ENCODE measurements at places on chromosomes 12 and 14. TPM values are rescaled to one million over a fixed set of nuclear protein-coding genes. Genes with fewer than 3 reads are reported as not detected.

DNA sequence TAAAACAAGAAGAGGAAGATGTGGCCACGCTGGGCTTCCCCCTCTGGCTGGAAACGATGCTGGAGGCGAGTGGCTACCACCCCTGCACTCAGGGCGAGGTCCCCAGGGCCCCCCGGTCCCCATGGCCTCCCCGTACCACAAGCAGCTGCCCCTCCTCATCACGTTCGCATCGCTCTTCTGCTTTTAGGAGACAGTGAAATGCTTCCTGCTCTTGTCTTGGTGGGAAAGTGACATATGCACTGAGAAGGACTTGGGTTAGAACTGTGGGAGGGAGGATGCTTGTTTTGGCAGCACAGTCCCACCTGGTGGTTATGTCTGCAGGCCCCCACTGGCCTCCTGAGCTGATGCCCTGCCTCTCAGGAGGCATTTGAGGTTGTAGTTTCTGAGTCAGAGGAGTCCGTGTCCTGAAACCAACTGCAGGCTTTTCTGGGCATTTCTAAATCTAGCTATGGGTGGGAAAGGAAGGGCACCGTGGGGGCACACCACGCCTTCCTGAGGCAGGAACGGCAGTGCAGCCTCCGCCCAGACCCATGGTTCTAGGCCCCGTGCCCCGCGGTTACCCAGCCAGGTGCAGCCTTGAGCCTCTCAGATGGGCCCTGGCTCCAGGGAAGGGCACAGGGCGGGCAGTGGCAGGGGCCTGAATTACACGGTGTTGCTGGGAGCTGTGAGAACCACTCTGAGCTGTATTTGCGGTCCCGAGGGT, 139.3 kb downstream of the ADGRD1 start:
- peaks cover 14% of the 10 kb centered on the region for H3K36me3 ChIP-seq
- no peak for DNase-seq
- no peak overlapping the region for H3K27ac ChIP-seq
- H3K4me3 ChIP-seq = no peak overlapping the region

DNA sequence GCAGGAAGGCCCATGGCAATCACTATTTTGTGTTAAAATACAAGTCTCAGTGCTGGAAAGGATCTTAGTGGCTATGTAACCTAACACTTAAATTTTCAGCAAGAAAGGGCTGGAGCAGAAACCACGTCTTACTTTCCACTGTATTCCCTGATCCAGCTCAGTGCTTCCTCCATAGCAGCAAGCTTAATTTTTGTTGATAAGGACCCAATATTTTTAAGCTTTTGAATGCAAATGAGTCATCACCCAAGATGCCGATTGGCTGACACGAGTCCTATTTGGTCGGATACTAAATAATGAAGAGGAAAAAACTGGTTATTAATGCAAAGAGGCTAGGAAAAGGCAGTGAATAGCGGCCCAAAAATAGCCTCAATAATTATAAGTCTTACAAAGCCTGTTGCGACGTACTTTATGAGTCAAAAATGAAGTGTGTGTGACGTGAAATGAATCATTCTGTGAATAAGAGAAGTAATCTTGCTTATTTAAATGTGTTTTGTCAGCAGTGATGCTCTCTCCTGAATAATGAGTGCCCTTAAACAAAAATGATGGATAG, 46.9 kb upstream of the IGF1 start:
- H3K4me1 ChIP-seq = no peaks in the 10 kb centered on the region
- no peak for DNase-seq
- H3K4me3 ChIP-seq = no peak overlapping the region
- no peaks in the 10 kb centered on the region for H3K27me3 ChIP-seq

DNA sequence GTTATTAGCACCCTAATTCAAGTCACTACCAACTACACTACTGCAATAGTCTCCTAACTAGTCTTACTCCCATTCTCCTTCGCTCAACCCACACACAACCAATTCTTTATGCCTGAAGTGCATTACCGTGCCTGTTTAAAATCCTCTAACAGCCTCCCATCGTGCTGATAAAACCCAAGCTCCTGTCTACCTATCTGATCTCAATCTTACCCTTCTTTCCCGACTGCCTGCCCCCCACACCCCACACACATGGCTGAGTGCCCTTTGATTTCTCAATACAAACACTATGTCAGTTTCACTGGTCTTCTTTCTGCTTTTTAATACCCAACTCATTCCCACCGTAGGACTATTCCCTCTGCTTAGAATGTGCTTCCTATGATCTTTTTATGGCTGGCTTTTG, 59.9 kb downstream of the SPPL3 start:
- H3K4me1 ChIP-seq = no peaks in the 10 kb centered on the region
- no peak overlapping the region for H3K4me3 ChIP-seq
- H3K27me3 ChIP-seq = no peaks in the 10 kb centered on the region
- H3K36me3 ChIP-seq = peaks cover 6% of the 10 kb centered on the region

GRCh38 chr12:117071009-117071408, 28.2 kb downstream of the TESC start:
- no peaks in the 10 kb centered on the region for H3K27me3 ChIP-seq
- H3K36me3 ChIP-seq = no peaks in the 10 kb centered on the region
- no peaks in the 10 kb centered on the region for H3K4me1 ChIP-seq
- no peak overlapping the region for H3K27ac ChIP-seq
- DNase-seq = no peak

- no peak overlapping the region for H3K27ac ChIP-seq
- no peaks in the 10 kb centered on the region for H3K4me1 ChIP-seq
- H3K27me3 ChIP-seq = no peaks in the 10 kb centered on the region
- no peak for DNase-seq
- no peak overlapping the region for H3K4me3 ChIP-seq
Measured at GRCh38 chr12:110338754-110339153, 57.7 kb downstream of the ATP2A2 start.

DNA sequence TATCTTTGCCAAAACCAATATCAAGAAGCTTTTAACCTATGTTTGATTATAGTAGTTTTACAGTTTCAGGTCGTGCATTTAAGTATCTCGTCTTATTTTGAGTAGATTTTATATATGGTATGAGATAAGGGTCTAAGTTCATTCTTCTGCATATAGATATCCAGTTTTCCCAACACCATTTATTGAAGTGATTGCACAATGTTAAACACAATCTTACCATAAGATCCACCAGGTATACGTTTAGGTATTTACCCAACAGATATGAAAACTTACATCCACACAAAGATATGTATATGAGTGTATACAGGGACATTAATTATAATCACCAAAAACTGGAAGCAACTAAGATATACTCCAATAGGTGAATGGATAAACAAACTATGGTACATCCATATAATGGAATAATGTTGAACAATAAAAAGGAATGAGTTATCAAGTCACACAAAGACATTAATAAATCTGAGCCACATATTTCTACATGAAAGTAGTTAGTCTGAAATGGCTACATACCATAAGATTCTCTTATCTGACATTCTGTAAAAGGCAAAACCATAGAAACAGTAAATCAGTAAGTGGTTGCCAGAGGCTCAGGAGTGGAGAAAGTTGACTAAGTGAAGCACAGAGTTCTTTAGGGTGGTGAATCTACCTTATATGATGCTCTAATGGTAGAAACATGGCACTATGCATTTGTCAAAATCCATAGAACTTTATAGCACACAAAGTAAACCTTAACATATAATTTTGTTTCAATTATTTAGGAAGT, 222.6 kb downstream of the NUAK1 start:
- H3K4me3 ChIP-seq = no peak overlapping the region
- no peaks in the 10 kb centered on the region for H3K27me3 ChIP-seq
- DNase-seq = no peak
- H3K27ac ChIP-seq = no peak overlapping the region

DNA sequence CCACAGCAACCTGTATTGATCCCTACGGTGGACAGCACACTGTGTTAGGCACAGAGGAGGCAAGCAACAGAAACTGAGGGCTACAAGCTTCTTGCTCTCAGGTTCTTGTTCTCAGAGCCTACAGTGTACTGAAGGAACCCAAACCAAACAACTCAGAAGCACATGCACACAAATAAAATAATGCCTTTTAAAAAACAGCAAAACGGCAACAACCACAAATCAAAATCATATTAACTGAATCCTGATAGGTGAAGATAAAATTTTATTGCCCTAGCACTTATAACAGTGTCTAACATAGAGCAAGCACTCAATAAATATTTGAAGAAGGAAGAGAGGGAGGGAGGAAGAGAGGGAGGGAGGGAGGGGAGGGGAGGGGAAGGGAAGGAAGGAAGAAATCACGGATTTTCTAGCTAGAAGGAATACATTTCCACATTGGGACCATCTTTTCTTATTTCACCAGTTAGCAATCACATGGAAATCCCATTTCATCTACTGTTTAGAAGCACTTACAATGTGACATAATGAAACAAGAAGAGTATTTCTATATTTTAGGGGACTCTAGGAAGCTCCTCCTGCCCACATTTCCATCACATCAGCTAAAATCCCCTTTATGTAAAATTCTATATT, 27.2 kb downstream of the DMAC2L start:
- peak overlapping the region; percentile 41 for H3K27ac ChIP-seq
- H3K27me3 ChIP-seq = no peaks in the 10 kb centered on the region
- DNase-seq = no peak
- no peaks in the 10 kb centered on the region for H3K36me3 ChIP-seq

- H3K27ac ChIP-seq = no peak overlapping the region
- H3K36me3 ChIP-seq = no peaks in the 10 kb centered on the region
- no peak for DNase-seq
Measured at GRCh38 chr12:89817501-89818226, 109.0 kb upstream of the ATP2B1 start.

DNA sequence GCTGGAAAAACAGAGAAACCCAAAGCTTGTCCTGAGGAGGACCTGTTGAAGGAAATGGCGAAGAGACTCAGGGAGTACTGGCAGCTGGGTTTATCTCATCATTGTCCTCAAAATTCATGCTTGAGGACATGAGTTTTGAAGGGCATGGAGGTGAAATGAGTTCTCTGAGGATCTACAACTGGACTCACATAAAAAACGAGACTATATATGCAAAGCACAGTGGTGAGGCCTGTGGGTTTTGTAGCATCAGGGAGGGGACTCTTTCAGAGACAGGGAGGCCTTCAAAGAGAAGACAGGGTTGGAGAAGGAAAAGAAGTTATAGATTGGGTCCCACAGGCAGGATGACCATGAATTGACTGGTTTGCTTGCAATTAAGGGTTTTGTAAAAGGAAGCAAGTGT, 71.3 kb upstream of the SCN8A start:
- no peak for DNase-seq
- no peaks in the 10 kb centered on the region for H3K27me3 ChIP-seq
- H3K4me3 ChIP-seq = no peak overlapping the region
- H3K27ac ChIP-seq = no peak overlapping the region
- peaks cover 29% of the 10 kb centered on the region for H3K4me1 ChIP-seq
- H3K36me3 ChIP-seq = no peaks in the 10 kb centered on the region

DNA sequence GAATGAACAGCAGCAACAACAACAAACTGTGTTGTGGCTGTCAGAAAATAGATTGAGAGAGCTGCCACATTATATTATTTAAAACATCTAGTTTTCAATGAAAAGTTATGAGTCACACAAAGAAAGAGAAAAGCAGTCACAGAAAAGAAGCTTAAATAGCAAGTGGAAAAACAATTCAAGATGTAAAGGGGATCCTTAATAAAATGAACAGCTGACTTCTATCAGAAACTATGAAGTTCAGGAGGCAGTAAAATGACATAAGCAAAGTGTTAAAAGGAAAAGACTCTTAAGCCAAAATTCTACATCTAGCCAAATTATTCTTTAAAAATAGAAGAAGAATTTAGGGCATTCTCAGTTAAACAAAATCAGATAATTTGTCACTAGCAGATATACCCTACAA, 5.6 kb downstream of the CLEC14A start:
- no peak for DNase-seq
- peaks cover 22% of the 10 kb centered on the region for H3K27me3 ChIP-seq
- no peaks in the 10 kb centered on the region for H3K36me3 ChIP-seq
- H3K4me1 ChIP-seq = peaks cover 3% of the 10 kb centered on the region
- no peak overlapping the region for H3K27ac ChIP-seq

GRCh38 chr14:61438860-61439765, 117.7 kb downstream of the PRKCH start:
- no peak for DNase-seq
- H3K4me1 ChIP-seq = peaks cover 8% of the 10 kb centered on the region
- no peaks in the 10 kb centered on the region for H3K27me3 ChIP-seq
- H3K4me3 ChIP-seq = no peak overlapping the region
- H3K27ac ChIP-seq = no peak overlapping the region

- DNase-seq = no peak
- no peaks in the 10 kb centered on the region for H3K36me3 ChIP-seq
- no peaks in the 10 kb centered on the region for H3K27me3 ChIP-seq
- H3K27ac ChIP-seq = no peak overlapping the region
- H3K4me3 ChIP-seq = no peak overlapping the region
Measured at GRCh38 chr14:55423969-55424368, 12.3 kb upstream of the ATG14 start.

DNA sequence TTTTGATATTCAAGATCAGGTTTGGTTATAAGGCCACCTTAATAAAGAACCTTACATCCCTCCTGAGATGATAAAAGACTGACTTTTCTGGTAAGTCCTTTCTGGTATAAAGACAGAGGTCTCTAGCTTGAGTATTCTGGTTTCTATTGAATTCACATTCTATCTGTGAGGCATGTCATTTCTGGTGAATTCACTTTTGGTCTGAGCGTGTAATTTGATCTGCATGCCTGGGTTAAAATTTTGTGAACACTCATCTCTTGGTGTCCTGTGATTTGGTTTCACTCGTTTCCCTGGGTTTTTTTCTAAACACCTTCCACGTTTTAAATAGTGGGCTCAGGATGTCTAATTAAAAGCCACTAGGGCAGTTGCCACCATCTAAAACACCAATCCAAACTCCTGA, 12.2 kb downstream of the EIF5 start:
- H3K27me3 ChIP-seq = no peaks in the 10 kb centered on the region
- H3K4me1 ChIP-seq = no peaks in the 10 kb centered on the region
- no peak for DNase-seq
- H3K36me3 ChIP-seq = peaks cover 32% of the 10 kb centered on the region
- no peak overlapping the region for H3K4me3 ChIP-seq

DNA sequence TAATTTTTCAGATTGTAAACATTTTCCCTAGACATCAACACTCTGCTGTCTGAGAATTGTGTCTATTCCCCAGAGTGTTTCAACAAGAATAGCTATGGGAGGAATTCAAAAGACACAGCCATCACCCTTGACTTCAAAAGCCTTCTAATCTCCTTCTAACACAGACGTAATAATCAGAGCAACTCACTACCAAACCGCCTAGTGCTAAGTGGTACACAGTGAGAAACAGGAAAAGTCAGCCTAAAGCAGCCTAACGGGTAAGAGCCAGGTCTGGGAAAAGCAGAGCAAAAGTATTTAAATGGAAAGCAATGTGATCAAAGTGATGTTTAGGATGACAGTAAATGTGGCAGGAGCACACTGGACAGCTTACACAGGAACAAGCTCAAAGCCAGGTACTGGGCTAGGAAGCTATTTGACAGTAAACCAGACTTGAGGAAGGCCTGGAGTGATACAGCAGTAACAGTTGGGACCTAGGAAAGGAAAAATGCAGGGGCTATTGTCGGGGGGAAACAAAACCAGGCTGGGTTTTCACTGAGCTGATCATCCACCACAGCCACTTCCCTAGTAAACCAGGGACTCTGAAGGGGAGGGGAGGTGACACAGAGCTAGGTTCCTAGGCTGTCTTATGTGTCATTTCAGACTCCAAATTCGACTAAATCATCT, 29.4 kb downstream of the CORO1C start:
- H3K4me1 ChIP-seq = no peaks in the 10 kb centered on the region
- DNase-seq = no peak
- peak overlapping the region; percentile 5 for H3K27ac ChIP-seq
- no peaks in the 10 kb centered on the region for H3K27me3 ChIP-seq
- no peak overlapping the region for H3K4me3 ChIP-seq
- peaks cover 29% of the 10 kb centered on the region for H3K36me3 ChIP-seq

The USP44 gene
- 0.93 TPM for polyA plus RNA-seq

The CIDEB gene
- 105 TPM for polyA plus RNA-seq

The EDDM3A gene
- not detected for polyA plus RNA-seq

The MIPOL1 gene
- polyA plus RNA-seq = 10.0 TPM

The CACNA1C gene
- 5.9 TPM for polyA plus RNA-seq

The OXA1L gene
- 123 TPM for polyA plus RNA-seq

The GPR137C gene
- polyA plus RNA-seq = 4.6 TPM

The FANCM gene
- 3.7 TPM for polyA plus RNA-seq

The KCNC2 gene
- polyA plus RNA-seq = 0.42 TPM

The IL26 gene
- polyA plus RNA-seq = 0.10 TPM

The PLEKHG7 gene
- polyA plus RNA-seq = 0.54 TPM
